ENCODE measurements at places on chromosomes 16 and 17.

GRCh38 chr17:15087946-15088345, 177.2 kb downstream of the PMP22 start:
- no peak for DNase-seq

DNA sequence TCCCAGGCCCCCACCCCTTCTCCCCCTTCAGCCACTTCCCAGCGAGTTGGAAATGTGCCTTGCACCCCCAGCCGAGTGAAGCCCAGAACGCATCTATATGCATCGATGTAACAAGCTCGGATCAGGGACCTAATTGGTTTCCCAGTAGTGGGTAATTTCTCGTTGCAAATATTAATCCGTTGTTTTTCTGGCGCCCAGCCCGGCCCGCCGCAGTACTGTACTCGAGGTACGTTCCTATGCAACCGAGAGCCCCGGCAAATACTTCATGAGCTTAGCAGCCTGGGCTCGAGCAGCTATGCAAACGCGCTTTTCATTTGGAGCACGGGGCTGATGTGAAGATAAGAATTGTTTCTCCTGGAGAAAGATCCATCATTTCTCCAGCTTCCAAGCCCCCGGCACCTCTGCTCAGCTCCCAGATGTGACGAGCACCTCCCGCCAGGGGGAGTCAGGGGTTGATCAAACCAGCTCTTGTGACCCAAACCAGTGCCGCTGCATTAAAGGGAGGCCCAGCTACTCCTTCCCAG, 229.8 kb downstream of the KATNIP start:
- DNase-seq: peak; percentile 49

GRCh38 chr16:35252356-35252936, 1793.0 kb downstream of the TP53TG3F start:
- no peak for DNase-seq

DNA sequence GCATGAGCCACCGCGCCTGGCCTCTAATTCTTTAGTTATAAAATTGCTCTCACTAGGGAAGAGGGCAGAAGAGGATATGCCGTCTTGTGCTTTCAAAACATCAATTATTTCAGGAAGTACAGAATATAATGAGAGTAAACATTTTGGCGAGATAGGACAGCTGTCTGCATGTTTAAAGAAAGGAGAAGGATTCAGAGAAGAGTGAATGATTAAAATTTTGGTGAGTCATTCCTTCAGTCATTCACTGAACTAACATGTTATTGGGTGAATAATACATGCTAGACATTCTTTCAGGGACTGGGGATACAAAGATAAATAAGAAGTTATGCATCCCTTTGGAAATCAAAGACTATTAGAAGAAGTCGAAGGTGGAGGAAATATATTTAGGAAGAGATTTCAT, 590.3 kb upstream of the GOT2 start:
- DNase-seq: no peak

DNA sequence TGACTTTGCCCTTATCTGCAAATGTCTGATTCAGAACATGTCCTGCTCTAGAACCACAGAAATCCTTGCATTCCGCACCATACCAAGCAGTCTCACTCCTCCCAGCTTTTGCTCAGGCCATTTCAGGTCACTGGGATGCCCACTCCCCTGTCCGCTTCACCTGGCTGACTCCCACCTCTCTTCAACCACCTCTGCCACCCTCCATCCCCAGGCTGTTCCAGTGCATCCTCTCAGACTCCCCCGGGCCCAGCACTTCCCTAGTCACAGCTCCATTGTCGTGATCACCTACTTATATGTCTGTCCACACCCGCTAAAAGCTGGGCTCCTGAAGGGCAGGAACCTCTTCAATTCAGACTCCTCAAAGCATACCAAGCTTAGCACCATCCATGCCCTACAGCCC, 58.4 kb upstream of the CDH5 start:
- DNase-seq: no peak

DNA sequence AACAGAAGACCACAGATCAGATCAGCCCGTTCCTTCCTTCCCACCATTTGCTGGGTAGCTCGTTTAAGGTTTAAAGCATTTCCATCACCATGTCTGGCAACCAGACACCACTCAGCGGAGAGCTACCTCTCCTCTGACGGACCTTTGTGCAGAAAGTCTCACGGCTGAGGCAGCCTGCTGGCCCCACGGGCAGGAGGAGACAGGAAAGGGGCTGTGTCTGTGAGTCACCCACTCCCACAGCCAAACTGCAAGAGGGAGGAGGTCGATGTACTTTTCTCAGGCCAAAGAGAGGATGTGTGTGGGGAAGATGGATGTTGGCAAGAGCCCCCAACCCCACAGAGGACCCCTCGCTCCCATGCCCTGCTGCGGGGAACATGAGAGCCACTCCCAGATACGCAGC, 92.1 kb downstream of the ZNF423 start:
- no peak for DNase-seq

- no peak for DNase-seq
These were observed 13.1 kb downstream of the RAPGEFL1 start for GRCh38 chr17:40190197-40191021.

DNA sequence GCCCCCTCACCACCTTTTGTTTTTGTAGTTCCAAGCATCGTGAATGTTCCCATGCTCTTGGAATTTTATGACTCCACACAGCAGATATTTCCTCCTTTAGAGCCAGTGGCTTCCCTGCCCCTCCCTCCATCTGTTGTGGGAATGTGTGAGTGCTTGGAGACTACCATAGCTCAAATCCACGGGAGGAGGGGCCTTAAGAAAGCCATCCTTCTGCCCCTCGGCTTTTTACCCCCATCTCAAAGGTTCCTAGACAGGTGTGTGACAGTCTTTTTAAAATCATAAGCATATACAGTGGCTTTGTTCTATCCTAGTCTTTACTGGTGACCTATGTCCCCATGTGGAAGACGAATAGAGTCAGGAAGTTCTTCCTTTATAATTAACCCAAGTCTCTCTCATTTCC, 47.2 kb downstream of the YPEL2 start:
- DNase-seq: no peak

- DNase-seq: no peak
These were observed 5.5 kb upstream of the SRCIN1 start for GRCh38 chr17:38611070-38611786.

GRCh38 chr17:59377410-59377809, 46.0 kb downstream of the YPEL2 start:
- DNase-seq: peak; percentile 76

DNA sequence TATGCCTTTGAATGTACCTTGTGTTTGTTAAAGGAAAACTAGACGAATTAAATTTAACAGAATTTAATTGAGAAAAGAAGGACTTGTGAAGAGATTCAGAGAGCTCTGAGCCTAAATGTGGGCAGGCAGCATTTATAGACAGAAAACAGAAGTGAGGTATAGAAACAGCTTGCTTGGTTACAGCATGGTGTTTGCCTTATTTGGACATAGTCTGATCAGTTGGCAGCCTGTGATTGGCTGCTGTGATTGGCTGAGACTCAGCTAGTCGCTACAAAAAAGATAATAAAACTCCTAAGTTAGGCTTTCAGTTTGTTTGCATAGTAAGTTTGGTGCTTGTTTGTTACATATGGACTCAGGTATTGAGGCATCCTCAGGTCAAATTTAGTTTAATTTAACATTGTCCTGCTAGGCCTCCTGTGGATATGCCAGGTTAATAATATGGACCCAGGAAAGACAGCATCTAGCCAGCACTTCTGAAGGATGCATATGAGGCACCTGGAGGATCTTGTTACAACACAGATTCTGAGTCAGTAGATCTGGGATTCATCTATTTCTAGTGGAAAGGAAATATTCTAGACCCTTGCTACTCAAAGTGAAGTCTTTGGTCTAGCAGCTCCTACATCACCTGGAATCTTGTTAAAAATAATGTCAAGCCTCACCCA, 43.4 kb downstream of the SLFN5 start:
- DNase-seq: no peak
